ENCODE measurements at places on chromosomes 6 and 20. TPM values are rescaled to one million over a fixed set of nuclear protein-coding genes. Genes with fewer than 3 reads are reported as not detected.

The SLC22A23 gene
- total RNA-seq, result 2.4 TPM

The CST2 gene
- not detected for total RNA-seq

The VPS16 gene
- total RNA-seq, result 37.5 TPM

The BANF2 gene
- not detected for total RNA-seq

The PTGIS gene
- total RNA-seq, result 0.10 TPM

The NKAIN2 gene
- not detected for total RNA-seq

Data from GM12878 (cell line).